Stomach (tissue), 19 donors: ENCODE measurements at places on chromosomes 6 and 20. TPM values are rescaled to one million over a fixed set of nuclear protein-coding genes. Genes with fewer than 3 reads are reported as not detected.
A peak's percentile ranks its signal among the peaks of the same experiment; 100 is the strongest.

Gene LCA5
- total RNA-seq: 5.5 TPM

Gene SSTR4
- total RNA-seq: not detected

Gene TLDC2
- 15.1 TPM for total RNA-seq

Gene VAPB
- total RNA-seq: 7.6 TPM

Gene SIM1
- total RNA-seq: not detected

Gene NR2E1
- not detected for total RNA-seq

DNA sequence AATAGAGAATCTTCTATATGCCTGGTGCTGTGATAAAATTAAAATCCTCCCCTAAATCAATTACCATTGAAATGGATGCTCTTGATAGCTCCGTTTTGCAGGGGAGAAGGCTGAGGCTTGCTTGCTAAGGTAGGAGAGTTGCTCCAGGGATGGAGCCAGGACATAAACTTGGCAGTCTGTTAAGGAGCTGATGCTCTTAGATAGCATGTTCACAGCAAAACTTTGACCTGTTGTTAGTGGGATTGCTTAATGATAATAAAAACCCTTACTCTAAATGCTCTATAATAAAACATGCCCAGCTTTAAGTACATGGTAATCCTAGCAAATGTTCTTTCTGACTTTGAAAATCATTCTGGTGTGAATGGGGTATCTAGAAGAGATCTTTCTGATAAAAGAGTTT, 228.4 kb upstream of the JAG1 start:
- no peak for DNase-seq

- no peak for DNase-seq
Measured at GRCh38 chr20:1391640-1392442, 1.0 kb downstream of the FKBP1A start.

DNA sequence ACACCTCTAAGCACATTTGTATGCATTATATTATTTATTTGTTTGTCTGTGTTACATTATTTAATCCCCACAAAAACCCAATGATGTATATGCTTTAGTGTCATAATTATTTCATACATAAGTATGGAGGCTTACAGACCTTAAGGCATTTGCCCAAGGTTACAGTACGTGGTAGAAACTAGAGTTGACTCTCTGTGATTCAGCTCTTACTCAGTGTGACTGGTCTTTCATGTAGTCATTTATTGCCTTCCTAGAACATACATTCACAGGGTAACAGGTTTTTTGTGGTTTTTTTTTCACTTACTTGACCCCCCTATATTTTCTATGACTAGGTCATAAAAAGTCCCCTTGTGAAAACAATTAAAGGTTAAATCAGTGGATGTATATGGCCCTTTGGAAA, 566.8 kb downstream of the TFAP2A start:
- no peak for DNase-seq

GRCh38 chr6:90393232-90393884, 96.7 kb upstream of the BACH2 start:
- DNase-seq: peak; percentile 53

- peak; percentile 47 for DNase-seq
Measured at GRCh38 chr6:169800668-169801395, 49.4 kb downstream of the ERMARD start.

- DNase-seq: no peak
Measured at GRCh38 chr20:25277941-25278521, 30.1 kb downstream of the PYGB start.
